ENCODE measurements at places on chromosomes 6 and 20.

- no peak for DNase-seq
Observed at GRCh38 chr6:158764183-158764849, 54.9 kb downstream of the EZR start.

- DNase-seq: no peak
Observed at GRCh38 chr20:3577366-3577765, 85.8 kb downstream of the GFRA4 start.

DNA sequence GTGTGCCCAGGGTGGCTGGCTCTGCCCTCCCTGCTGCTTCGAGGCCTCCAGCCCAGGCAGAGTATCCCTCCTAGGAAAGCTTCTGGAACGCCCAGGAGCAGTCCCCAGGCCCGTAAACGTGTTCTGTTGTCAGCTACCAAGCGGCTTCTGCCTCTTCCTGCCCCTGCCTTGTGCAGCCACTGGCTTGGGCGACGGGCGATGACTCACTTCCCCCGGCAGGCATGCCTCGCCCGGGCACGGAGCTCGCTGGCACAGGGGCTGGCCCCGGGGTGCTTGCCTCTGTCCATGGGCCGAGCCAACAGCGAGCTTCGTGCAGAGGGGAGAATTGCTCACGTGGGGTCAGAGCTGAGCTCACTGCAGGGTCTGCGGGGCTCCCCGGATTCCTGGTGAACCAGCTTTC lies 86.7 kb upstream of the THBS2 start:
- DNase-seq: no peak

DNA sequence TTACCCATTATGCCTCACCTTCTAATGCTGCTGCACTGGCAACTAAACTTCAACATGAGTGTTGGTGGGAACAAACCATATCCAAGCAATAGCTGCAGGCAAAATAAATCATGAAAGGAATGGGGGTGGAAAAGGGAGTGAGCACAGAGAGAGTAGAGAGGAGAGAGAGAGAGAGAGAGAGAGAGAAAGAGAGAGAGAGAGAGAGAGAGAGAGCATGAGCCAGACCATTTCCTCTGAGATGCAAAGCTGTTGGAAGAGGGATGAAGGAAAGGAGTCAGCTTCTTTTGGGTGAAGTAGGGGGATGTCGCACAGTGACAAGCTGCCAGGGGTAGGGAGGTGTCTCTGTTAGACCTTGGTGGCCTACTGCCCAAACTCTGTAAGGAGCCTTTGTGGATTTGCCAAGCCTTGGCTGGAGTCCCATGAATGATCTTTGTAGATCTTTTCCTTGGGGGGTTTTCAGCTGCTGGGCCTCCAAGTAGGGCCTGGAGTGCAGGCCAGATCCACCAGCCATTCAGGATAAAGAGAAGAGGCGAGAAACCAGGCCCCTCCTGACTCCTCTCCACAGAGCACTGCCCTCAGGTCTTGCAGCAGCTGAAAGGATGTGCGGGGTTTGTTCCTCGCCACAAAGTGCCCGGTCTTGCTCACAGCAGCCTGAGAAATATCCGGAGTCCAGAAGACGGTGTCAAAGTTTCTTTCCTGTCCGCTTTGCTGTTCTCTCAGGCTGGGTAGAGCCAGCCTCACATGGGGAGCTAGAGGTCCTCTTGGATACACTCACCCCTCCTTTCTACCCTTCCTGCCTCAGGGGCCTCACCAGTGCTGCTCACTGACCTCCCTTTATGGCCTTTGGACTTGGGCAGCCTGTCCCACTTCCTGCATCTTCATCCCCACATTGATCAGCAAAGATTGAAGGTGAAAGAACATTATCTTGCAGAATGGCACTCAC lies 17.8 kb downstream of the BTBD3 start:
- no peak for DNase-seq

- DNase-seq: no peak
Observed at GRCh38 chr6:138253731-138254130, 35.4 kb upstream of the PBOV1 start.

GRCh38 chr6:118892355-118892991 lies 1.5 kb upstream of the ASF1A start:
- no peak for DNase-seq

DNA sequence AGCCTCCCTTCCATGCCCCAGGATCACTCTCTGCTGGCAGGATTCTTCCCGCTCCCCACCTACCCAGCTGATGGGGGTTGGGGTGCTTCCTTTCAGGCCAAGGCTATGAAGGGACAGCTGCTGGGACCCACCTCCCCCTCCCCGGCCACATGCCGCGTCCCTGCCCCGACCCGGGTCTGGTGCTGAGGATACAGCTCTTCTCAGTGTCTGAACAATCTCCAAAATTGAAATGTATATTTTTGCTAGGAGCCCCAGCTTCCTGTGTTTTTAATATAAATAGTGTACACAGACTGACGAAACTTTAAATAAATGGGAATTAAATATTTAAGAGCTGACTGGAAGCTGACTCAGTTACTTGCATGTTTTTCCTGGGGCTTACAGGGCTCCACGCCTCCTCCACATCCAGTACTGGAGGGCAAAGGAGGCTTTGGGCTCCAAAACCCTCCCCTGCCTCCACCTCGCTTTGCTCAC lies 24.3 kb upstream of the FANCE start:
- no peak for DNase-seq

DNA sequence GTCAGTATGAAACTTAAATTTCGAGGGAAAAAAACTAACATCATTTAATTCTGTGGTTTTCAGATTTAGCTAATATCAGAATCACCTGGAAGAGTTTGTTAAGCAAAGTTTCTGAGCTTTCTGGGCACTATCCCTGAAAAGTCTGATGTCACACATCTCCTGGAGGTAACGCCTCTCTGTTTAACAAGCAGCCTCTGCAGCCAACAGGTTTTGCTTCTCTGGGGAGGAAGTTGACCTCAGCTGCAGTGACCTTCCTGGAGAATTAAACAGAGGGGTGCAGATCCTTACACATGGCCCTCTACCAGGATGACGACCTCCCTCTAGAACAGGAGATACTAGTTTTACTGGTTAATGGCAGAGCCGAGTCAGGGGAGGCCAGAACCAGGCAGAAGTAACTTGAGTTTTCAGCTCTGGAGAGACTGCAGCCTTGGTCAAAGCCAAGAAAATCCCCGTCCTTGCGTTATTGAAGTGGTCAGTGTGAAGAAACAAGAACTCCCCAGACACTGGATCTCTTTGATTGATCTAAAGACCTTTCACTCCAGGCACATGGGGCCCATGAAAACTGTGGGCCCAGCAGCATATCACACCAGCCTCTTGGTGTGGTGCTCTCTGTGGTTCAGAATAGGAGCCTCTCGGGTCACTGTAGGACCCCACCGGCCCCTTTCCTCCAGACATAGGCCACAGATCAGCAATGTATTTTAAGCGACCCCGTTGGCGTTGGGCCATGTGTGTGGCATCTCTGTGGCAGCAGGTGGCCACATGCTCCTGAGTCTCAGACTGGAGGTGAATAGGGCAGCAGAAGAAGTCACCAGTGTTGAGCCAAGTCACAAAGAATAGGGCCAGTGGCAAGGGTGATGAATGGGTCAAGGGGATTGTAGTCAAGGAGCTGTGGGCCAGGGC lies 33.4 kb upstream of the CCR6 start:
- no peak for DNase-seq

DNA sequence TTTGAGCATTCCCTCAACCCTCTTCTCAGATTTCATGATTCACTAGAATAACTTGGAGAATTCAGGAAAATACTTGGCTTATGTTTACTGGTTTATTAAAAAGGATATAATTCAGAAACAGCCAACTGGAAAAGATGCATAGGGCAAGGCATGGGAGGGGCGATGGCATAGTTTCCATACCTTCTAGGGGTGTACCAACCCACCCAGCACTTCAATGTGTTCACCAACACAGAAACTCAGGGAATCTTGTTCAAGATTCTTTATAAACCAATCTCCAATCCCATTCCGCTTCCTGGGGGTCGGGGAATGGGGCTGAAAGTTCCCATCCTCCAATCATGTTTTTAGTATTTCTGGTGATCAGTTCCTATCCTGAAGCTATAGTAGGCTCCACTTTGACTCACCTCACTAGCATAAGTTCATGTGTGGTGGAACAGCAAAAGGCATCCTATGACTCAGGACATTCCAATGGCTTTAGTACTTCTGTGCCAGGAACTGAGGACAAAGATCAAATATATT lies 164.4 kb downstream of the SIM1 start:
- no peak for DNase-seq

- DNase-seq: no peak
Observed at GRCh38 chr20:35451295-35451694, 4.1 kb upstream of the CEP250 start.

GRCh38 chr6:24838081-24838480 lies 39.4 kb upstream of the ARMH2 start:
- no peak for DNase-seq

GRCh38 chr6:10838794-10839333 lies 525 bp upstream of the MAK start:
- no peak for DNase-seq

All from HAP-1 (cell line).